ENCODE measurements at places on chromosomes 7 and 10. TPM values are rescaled to one million over a fixed set of nuclear protein-coding genes. Genes with fewer than 3 reads are reported as not detected.

Gene EPO
- total RNA-seq, result not detected

Gene PNLIP
- total RNA-seq, result not detected

Gene HOXA6
- 2.6 TPM for total RNA-seq

Gene CDHR3
- total RNA-seq, result 0.91 TPM
